ENCODE measurements at places on chromosomes 6 and 20.

DNA sequence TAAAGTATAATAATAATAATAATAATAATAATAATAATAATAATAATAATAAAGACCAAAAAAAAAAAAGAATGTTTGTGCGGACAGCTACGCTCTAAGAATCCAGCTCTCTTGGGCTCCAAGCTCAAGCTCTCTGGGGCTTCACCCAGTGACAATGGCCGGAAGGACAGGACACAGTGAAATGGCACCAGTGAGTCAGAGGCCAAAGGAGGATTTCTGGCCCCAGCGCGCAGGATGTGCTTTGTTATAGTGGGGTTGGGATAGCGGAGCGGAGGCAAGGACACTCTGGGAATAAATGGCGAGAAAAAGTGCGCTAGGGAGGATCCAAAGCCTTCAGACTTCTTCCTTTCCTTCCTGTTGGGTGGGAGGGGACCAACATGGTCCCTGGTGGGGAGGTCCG is 38.2 kb downstream of the HLA-A start:
- no peak for DNase-seq

- DNase-seq: no peak
Measured at GRCh38 chr20:2986466-2986865, 57.0 kb upstream of the GNRH2 start.

GRCh38 chr6:41625442-41625841 is 12.8 kb upstream of the MDFI start:
- DNase-seq: peak; percentile 89

- no peak for DNase-seq
Measured at GRCh38 chr6:20542927-20543602, 8.8 kb downstream of the CDKAL1 start.

GRCh38 chr20:14644306-14645097 is 307.1 kb upstream of the FLRT3 start:
- no peak for DNase-seq

DNA sequence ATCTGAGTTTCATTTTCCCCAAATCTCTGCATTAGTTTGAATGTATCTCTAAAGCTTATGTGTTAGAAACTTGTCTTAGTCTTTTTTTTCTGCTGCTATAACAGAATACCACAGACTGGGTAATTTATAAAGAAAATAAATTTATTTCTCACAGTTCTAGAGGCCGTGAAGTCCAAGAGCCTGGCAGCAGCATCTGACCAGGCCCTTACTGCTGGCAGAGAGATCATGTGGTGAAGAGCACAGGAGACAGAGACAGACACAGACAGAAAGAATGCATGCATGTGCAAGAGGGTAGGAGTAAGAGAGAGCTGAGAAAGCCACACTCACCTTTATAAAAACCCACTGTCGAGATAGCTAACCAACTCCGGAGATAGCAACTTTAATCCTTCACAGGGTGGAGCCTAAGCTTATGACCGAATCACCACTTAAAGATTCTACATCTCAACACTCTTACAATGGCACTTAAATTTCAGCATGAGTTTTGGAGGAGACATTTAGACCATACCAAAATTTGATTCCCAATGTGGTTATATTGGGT is 412.7 kb upstream of the SOX4 start:
- DNase-seq: no peak

GRCh38 chr6:51129043-51129442 is 310.4 kb downstream of the TFAP2B start:
- DNase-seq: no peak

DNA sequence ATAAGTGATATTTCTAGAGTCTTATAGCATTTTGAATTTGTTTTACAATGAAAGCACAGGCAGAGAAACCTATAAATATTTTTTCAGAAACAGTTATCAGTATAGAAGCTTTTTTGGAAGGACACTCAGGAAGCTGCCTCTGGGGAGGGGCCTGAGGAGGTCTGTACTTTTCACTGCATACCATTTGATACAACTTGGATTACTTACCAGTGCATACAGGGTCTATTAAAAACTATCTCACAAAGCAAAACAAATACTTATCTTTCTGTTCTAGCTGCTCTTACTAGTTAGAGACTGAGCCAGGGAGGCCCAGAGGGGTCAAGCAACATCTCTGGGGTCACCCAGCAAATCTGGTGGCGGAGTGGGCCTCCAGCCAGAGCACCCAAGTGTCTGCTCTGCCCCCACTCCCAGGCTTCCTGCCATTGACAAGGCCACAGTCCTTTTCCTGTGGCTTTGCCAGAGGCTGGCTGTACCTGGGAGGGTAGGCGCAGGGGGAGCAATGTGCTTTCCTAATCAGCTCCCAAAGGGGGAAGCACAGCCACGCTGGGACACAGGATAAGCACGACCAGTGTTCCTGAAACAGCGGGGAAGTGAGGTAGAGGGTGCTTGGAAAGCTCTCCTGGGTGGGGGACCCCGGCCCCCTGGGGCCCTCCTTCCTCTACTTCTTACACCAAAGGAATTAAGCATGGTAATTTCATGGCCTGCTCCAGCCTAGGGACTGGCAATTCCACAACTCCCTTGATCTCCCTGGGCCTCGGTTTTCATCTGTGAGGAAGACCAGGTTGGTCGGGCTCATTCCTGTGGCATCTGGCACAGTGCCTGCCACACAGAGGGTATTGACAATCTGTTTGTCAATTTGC is 7.8 kb downstream of the TCF15 start:
- DNase-seq: no peak

GRCh38 chr6:51562198-51562597 is 525.2 kb downstream of the PKHD1 start:
- peak; percentile 21 for DNase-seq

- peak; percentile 14 for DNase-seq
Measured at GRCh38 chr6:11535801-11536230, 1.7 kb upstream of the TMEM170B start.

GRCh38 chr6:144248476-144249301 is 36.4 kb upstream of the UTRN start:
- no peak for DNase-seq

GRCh38 chr6:7261852-7262461 is 51.0 kb downstream of the SSR1 start:
- no peak for DNase-seq

DNA sequence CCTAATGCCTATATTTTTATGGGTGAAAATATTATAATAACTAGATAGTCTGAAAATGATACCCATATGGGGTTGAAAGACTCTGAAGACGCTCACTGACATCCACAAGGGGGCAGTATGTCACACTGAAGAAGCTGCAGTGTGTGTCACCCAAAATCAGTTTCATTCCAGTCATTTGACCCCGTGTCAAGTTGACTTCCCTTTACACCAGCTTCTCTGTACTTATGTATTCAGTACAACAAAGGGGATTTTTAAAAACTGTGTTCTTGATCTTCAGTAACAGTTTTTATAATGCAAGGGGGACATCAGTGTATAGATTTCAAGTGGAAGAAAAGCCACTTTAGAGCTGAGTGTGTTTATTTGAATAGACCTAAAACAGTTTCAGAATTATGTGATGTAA is 19.3 kb downstream of the FAXC start:
- DNase-seq: peak; percentile 58

DNA sequence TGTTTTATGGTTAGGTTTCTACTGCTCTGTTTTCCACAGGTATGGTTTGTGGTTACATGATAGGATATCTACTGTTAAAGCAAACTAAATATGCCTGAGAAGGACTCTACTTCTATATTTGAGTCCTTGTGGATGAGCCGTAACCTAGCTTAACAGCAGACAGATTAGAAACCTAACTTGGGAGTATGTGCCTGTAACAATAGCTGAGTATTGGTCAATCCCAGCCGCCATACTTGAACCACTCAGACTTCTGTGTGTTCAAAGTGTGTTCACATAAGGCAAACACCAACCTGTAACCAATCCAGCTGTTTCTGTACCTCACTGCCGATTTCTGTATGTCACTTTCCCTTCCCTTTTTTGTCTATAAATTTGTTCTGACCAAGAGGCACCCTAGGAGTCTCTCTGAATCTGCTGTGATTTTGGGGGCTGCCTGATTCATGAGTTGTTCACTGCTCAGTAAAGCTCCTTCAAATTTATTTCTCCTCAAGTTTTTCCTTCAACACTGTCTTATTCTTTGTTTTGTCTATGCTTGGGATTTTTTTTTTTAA is 37.1 kb downstream of the PHF3 start:
- DNase-seq: no peak

GRCh38 chr6:22717915-22718314 is 148.5 kb downstream of the HDGFL1 start:
- DNase-seq: peak; percentile 40

GRCh38 chr6:27161946-27162603 is 85.4 kb upstream of the PRSS16 start:
- no peak for DNase-seq

DNA sequence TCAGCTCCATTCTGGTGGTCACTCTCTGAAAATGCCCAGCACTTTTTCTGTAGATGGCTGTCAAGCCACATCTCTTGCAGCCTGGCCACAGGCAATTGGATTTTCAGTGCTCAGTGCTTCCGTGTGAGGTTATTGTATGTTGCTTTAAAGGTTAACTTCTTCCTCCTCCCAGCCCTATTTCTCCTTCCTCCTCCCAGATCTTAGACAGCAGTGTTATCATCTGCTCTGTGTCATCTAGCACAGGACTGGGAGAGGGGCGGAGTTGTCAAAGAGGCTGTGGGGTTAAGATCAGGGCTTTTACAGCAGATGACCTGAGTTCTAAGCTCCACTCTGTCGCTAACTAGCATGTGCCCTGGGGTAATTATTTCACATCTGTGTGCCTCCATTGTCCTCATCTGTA is 129.0 kb downstream of the PHACTR3 start:
- no peak for DNase-seq

GRCh38 chr6:165227644-165228329 is 81.6 kb downstream of the C6orf118 start:
- DNase-seq: no peak

GRCh38 chr20:24762791-24763350 is 186.2 kb upstream of the CST7 start:
- peak; percentile 2 for DNase-seq

DNA sequence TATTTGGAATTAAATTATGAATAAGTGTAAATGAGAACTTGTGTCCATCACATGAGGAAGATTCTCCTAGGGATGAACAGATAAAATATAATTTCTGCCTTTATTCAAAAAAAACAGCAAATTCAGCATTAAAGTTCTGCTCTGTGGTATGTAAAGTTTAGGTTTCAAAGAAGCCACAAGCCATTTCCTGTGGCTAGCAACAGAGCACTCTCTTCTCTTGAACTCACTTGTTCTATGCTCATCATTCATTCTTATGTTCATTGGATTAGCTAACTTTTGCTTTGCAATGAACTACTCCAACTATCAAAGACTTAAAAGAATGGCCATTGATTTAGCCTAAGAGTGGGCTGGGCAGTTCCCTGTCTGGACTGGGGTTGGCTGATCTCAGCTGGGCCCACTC is 20.8 kb upstream of the SNRPB2 start:
- DNase-seq: peak; percentile 16

DNA sequence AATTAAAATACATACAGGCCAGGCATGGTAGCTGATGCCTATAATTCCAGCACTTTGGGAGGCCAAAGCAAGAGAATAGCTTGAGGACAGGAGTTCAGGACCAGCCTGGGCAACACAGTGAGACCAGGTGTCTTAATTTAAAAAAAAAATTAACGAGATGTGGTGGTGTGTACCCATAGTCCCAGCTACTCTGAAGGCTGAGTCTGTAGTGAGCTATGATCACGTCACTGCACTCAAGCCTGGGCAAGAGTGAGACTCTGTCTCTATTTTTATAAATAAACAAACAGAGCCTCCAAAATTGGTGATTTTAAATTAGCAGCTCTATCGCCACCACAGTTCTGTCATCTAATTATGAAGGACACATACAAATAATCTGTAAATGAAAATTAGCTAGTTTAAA is 37.9 kb downstream of the ABHD12 start:
- no peak for DNase-seq

DNA sequence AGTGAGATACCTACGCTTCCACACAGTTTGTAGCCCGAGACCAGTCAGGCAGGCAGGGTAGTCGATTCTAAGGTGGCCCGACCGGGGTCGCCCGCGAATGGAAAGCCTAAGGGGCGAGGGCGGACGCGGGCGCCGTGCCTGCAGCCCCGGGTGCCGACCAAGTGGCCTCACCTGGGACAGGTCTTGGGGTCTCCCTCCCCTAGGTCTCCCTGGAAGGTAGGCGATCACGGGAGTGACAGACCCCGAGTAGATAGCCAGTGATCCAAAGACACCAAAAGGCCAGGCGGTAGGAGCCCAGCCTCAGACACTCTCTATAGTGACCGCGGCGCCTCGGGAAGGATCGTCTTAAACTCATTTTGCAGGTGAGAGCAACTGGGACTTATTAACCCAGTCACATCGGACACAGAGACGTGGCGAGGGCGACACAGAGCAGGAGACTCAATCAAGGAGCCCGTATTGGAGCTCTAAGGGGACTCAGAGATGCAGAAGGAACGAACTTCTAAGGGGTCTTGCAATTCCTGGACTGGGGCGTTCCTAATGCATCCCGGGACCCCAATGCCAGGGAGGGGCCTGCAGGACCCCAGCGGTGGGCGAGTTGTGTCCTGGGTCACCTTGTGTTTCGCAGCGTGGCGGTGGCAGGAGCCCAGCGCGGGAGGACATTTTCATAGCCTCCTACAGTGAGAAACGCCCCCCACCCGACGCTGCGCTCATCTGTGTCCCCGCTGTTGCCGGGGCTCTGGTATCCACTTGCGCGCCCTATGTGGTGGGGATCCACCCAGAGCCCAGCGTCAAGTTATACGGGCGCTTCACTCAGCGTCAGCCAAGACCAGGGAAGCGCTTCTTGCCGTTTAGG is 2.1 kb upstream of the VSX1 start:
- peak; percentile 64 for DNase-seq

GRCh38 chr6:145155873-145156782 is 579.2 kb downstream of the EPM2A start:
- DNase-seq: no peak
